ENCODE measurements at places on chromosomes 11 and 22.
A peak's percentile ranks its signal among the peaks of the same experiment; 100 is the strongest.

DNA sequence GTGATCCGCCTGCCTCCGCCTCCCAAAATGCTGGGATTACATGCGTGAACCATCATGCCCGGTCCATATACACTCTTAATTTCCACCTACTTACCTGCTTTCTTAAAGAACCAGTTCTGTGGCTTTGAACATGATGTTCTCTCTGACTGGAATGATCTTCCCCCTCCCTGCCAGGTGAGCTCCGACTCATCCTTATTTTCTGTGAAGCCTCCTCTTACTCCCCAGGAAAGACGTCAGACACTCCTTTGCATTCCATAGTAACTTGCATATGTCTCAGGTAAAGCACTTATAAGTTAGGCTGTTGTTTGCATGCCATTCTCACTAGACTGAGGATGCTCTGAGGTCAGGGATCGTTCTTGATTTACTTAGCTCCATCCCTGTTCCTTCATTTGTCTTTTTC is 91.8 kb upstream of the RAB1B start:
- DNase-seq = no peak

GRCh38 chr11:64831411-64831891 is 13.0 kb downstream of the CDC42BPG start:
- DNase-seq = no peak

GRCh38 chr11:11845071-11845470 is 3.3 kb downstream of the USP47 start:
- DNase-seq = peak; percentile 14

DNA sequence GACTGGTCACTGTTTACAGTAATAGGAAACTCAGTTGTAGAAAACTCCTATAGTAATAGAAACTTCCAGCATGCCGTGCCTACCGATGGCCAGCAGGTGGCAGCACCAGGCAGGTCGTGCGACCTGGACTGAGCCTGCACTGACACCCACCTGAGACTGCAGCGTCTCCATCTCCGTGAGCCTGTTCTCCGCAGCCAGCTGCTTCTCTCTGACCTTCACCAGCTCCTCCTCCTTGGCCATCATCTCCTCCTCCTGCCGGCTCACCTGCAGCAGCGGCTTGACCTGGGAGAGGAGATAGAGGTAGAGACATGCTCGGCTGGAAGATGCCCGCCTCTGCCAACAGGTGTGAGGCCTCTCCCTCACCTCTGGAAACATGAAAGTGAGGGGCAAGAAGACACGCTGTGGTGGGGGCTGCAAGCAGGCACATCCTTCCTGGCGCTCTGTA is 48.5 kb downstream of the APOL1 start:
- peak; percentile 84 for DNase-seq

GRCh38 chr22:37282385-37282677 is at the start of gene CYTH4:
Gene CYTH4 (plus strand): TSS chr22:37282508. CDS start chr22:37282570, 62 bp downstream.
- peak; percentile 73 for DNase-seq

DNA sequence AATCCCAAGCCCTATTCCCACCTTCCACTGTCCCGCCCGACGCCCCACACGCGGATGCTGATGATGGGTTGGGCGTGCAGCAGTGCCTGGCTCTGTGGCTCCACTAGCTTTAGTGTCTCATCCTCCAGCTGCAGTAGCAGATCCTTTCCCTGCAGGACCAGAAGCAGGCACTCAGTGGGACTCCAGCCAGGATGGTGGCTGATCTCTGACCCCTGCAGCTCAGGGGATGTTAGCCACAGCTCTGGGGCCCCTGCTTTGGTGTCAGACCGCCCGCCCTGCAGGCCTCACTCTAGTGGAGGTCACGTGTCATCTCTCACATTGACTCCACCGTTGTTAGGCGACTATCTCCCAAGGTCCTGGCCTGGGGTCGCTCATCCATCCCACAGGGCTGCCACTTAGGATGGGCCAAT is 11.8 kb downstream of the SMPD1 start:
- peak; percentile 45 for DNase-seq

GRCh38 chr11:76609736-76610370 is 60.7 kb downstream of the LRRC32 start:
- DNase-seq = no peak

DNA sequence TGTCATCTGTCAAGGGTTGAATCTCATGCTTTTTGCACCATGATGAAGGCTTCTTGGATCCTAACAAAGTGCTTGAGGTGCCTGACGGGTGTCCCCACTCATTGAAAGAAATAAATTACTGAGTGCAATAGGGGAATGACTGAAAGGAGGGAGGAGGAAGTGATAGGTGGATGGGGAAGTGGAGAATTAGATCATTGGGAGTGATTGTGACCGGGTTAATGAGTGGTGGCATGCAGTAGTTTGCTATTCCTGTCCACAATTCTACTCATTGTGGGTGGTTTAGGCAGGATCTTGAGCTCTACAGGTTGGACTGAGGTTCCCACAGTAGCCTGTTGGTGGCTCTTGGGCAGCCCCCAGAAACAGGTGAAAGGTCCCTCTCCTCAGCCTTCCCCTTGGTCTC is 44.3 kb downstream of the THAP12 start:
- no peak for DNase-seq

DNA sequence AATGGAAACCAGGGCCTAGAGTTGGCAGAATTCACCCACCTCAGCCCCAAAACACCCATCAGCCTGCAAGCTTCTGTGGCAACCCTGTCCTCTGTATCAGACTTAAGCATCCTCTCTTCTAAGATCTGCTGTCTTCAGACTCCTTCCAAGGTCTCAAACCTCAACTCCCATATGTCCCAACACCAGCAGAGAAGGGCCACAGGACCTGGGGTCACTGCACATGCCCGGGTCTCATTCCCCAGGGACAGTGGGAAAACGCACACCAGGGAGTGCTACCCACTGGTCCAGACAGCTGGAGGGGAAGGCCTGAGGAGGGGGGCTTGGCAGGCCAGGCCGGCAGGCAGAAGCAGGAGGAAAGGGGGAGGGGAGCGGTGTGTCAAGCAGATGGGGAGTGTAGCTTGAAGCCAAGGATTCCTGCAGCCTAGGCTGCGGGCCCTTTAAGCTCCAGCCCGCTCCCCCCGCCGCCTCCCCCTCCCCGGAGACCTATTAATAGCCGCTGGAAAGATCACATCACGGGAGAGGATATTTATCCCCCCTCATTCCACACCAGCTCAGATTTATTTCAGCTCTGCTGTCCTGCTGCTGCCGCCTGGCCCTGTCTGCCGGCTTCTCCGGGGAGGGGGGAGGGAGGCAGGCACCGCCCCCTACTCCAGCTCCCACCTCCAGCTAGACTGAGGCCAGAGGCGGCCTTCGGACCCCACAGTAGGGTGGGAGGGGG is 16.7 kb downstream of the BCL9L start:
- DNase-seq = no peak

- no peak for DNase-seq
Measured at GRCh38 chr22:29459773-29460172, 20.2 kb upstream of the NEFH start.

GRCh38 chr11:10898763-10899025 is 40.8 kb upstream of the ZBED5 start:
- no peak for DNase-seq

DNA sequence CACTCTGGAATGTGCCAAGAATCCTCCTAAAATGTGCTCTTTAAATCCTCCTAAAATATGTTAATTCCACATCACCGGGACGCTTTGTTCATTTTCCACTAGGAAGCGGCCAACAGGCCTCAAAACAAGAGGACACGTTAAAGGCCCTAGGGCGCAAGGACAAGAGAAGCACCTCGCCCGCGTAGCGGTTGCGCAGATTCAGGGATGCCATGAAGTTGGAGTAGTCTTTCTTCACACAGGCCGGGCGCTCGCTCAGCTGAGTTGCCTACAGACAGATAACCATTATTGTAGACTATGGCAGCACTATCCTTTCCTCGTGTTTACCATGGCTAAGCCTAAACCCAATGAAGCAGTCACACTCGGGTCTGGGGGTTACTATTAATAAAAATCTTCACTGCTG is 29.5 kb upstream of the SERPIND1 start:
- no peak for DNase-seq

- DNase-seq = peak; percentile 8
Measured at GRCh38 chr11:125938418-125938817, 7.4 kb upstream of the VSIG10L2 start.

GRCh38 chr22:50684501-50684900 is 11.9 kb downstream of the SHANK3 start:
- no peak for DNase-seq

DNA sequence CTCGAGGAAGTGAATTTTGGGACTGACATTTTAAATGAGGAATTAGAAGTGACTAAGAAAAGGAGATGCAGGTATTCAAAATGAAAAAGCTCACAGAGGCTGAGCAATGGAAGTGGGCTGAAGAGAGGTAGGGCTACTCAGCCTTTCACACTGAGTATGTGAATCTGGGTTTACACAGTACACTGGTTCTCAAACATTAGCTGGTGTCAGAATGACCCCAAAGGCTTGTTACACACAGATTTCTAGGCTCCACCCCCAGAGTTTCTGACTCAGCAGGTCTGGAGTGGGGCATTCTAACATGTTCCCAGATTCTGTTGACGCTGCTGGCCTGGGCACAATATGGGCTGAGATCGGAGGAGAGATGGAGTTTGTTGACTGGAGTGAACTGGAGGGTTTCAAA is 32.8 kb downstream of the CADM1 start:
- DNase-seq = peak; percentile 54

- DNase-seq = no peak
Measured at GRCh38 chr11:76239483-76240160, 33.3 kb upstream of the WNT11 start.
